CD4-positive, alpha-beta T cell treated with Interleukin-17A for 1 hour (primary cell): ENCODE measurements at places on chromosomes 12 and 14.

DNA sequence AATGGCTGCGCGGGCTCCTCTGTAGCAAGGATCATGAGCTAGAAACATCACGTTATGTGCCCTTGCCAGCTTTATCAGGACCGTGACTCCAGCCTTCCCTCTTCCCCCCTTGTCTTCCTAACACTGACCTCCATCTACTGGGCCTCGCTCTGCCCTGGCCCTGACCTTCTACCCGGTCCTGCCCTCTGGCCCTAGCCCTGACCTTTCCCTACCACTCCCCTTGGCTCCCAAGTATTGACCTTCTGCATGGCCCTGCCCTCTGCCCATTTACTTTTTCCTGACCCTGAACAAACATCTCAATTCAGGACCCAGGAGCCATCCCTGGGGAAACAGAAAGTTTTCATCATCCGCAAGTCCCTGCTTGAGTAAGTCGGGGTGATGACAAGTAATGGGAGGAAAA is 2.0 kb downstream of the SOAT2 start:
- no peak for DNase-seq

DNA sequence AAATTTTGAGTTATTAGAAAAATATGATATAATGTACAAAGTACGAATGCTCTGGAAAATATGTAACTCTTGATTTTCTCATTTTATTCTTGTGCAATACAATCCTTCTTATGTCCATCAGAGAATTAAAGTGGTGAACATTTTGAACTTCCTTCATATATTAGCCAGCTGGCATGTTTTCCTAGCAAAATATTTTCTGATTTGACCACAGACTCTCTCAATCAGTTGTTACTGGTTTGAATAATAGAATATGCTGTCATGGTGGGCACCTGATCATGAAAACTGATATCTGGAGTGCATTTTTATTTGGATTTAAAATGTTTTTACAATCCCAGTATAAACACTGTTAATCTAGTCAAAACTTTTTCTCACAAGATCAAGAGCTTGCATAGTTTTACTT is 24.2 kb downstream of the PARPBP start:
- no peak for DNase-seq

GRCh38 chr12:14614704-14615121 is 47.0 kb upstream of the PLBD1 start:
- peak; percentile 8 for DNase-seq

DNA sequence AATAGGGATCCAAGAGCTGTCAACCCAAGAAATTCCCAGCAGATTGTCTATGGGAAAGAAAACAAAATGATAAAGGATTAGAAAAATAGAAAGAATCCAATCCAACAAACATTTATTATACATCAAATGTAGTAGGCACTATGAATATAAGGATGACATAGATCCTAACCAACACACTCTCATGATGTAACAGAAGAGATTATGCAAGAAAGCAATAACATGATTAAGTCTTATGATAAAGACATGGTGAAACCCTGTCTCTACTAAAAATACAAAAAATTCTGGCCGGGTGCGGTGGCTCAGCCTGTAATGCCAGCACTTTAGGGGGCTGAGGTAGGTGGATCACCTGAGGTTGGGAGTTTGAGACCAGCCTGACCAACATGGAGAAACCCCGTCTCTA is 2.7 kb downstream of the MED6 start:
- DNase-seq = no peak
